ENCODE measurements at places on chromosomes 6 and 20. TPM values are rescaled to one million over a fixed set of nuclear protein-coding genes. Genes with fewer than 3 reads are reported as not detected.

GRCh38 chr6:137625808-137626207 is 131.6 kb upstream of the OLIG3 start:
- H3K36me3 ChIP-seq = no peaks in the 10 kb centered on the region
- DNase-seq = no peak
- H3K4me1 ChIP-seq = peaks cover 1% of the 10 kb centered on the region
- peaks cover 7% of the 10 kb centered on the region for H3K27me3 ChIP-seq
- H3K4me3 ChIP-seq = no peak overlapping the region

DNA sequence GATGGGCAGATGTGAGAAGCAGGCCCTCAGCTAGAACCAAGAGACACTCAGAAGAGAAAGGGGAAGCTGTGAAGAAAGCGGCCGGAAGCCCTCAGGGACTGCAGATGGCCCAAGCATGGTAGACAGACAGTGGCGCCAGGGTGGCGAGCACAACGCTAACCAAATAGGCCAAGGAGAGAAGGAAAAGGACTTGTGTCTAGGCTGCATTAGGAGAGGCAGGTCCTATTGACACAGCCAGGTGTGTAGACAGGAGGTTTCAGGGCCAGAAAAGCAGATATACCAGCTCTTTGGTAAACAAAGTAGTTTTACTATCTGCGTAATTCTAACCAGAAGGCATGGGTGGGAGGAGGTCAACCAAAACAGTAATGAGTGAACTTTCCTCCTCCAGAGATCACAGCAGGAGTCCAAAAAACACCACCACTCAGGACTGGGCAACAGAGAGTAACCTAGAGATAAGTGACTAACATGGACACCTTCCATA is 15.8 kb upstream of the MAP7 start:
- no peaks in the 10 kb centered on the region for H3K27me3 ChIP-seq
- H3K36me3 ChIP-seq = peaks cover 16% of the 10 kb centered on the region
- H3K27ac ChIP-seq = no peak overlapping the region
- no peak overlapping the region for H3K4me3 ChIP-seq

- no peak overlapping the region for H3K27ac ChIP-seq
- H3K36me3 ChIP-seq = no peaks in the 10 kb centered on the region
- H3K27me3 ChIP-seq = no peaks in the 10 kb centered on the region
- no peak for DNase-seq
- no peak overlapping the region for H3K4me3 ChIP-seq
These were observed 47.9 kb downstream of the QRSL1 start for GRCh38 chr6:106677282-106677681.

DNA sequence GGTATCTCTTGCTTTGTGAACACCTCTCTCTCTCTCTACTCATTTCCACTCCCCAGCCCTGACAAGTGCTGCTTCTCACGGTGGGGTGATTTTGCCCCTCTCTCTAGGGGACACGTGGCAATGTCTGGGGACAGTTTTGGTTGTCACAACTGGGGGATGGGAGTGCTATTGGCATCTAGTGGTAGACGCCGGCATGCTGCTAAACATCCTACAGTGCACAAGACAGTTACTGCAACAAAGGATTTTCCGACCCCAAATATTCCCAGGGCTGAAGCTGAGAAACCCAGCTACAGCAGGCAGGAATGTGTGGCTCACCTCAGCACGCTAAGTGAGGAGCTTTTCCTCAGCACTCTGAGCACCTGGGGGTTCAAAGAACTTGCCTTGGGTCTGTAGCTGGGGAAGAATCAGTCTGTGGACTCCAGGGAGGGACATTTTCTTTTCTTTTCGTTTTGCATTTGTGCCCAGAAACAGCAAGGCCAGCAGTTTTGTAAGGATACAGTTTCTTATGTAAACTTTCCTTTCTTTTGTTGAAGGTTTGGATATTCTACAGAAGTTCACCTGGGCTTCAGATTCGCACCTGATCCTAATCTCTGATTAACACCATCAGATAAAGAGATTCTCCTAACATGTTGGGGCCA is 246.9 kb upstream of the ZFP64 start:
- H3K27me3 ChIP-seq = no peaks in the 10 kb centered on the region
- no peak for DNase-seq
- no peaks in the 10 kb centered on the region for H3K4me1 ChIP-seq
- H3K4me3 ChIP-seq = peak overlapping the region; percentile 58

GRCh38 chr6:21707524-21708319 is 114.2 kb downstream of the SOX4 start:
- peaks cover 5% of the 10 kb centered on the region for H3K27me3 ChIP-seq
- no peaks in the 10 kb centered on the region for H3K4me1 ChIP-seq
- no peak overlapping the region for H3K27ac ChIP-seq
- H3K4me3 ChIP-seq = no peak overlapping the region
- H3K36me3 ChIP-seq = no peaks in the 10 kb centered on the region

DNA sequence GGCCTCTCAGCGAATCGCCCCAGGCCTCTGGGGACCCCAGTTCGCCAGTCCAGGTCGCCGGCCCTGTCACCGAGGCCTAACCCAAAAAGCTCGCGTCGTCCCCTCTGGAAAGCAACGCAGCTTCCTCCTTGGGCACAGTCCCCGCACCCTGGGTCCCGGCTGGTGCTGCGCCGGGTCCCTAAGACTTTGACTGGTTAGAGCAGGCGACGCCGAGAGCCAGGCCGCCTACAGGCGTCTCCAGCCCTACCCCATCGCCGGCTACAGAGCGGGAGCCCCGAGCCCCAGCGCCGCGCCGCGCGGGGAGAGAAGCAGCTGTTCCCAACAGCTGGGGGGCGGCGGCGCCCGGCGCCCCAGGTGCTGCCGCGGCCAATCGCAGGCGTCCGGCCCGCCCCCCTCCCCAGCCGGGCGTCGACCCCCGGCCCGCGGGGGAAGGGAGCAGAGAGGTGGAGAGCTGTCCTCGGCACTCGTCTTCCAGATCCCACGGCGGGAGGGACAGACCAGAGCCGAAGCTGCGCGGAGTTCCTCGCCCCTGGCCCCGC is 540 bp upstream of the RBM24 start:
- H3K4me1 ChIP-seq = peaks cover 11% of the 10 kb centered on the region
- H3K4me3 ChIP-seq = no peak overlapping the region
- no peak for DNase-seq
- H3K27me3 ChIP-seq = peaks cover 71% of the 10 kb centered on the region
- no peak overlapping the region for H3K27ac ChIP-seq

The PI16 gene
- total RNA-seq = 1.1 TPM
